Activated CD4-positive, alpha-beta T cell treated with anti-CD3 and anti-CD28 coated beads, Interleukin-2, amount 10 ng/mL, durations not matched to agents 24 days and 14 days (primary cell): ENCODE measurements at places on chromosomes 5 and 9.

DNA sequence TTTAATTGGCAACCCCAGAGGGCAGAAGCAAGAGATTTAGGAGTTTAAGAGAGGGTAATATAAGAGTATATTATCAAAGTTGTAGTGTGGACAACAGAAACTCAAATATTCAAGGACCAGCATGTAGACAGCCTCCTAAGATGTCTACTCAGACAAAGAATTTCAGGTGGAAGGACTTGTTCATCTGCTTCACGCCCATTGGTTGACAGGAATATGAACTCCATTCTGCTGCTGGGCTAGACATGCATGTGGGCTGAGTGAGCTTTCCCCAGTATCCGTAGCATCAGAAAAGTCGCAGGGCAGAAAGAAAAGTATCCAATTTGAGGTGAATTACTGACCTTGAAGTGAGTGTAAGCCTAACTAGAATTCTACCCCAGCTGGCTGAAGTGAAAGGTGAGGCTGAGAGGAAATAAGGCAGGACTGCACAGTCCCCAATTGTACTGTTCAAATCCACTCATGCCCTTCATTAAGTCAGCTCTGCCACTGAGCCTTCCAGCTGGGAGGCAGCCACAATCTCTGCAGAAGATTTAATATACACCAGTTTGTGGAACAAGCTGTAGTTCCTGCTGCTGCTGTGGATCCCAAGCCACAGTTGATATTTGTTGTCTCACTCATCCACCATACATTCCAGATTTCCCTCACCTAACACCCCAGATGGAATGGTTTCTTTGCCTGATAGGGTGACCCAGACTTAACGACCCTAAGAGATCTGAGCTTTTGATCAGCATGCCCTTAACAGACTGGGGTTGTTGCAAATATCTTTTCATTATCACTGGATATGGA, 41.2 kb downstream of the PDCD1LG2 start:
- H3K36me3 ChIP-seq: peaks cover 48% of the 10 kb centered on the region
- no peak overlapping the region for H3K4me3 ChIP-seq
- H3K4me1 ChIP-seq: peaks cover 9% of the 10 kb centered on the region
- DNase-seq: no peak
- no peak overlapping the region for H3K27ac ChIP-seq

DNA sequence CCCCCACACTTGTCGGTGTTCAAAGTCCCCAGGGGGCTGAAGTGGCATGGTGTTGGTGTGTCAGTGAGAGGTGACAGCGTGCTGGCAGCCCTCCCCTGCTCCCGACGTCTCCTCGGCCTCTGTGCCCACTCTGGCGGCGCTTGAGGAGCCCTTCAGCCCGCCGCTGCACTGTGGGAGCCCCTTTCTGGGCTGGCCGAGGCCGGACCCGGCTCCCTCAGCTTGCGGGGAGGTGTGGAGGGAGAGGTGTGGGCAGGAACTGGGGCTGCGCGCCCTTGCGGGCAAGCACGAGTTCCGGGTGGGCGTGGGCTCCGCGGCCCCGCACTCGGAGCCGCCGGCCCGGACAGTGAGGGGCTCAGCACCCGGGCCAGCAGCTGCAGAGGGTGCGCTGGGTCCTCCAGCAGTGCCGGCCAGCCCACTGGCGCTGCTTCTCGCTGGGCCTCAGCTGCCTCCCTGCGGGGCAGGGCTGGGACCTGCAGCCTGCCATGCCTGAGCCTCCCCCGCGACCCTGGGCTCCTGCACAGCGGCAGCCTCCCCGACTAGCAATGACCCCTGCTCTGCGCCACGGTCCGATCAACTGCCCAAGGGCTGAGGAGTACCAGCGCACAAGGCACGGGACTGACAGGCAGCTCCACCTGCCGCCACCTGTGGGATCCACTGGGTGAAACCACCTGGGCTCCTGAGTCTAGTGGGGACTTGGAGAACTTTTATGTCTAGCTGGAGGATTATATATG, 224.1 kb upstream of the RIOK2 start:
- no peak overlapping the region for H3K4me3 ChIP-seq
- H3K36me3 ChIP-seq: no peaks in the 10 kb centered on the region
- no peak overlapping the region for H3K27ac ChIP-seq
- no peaks in the 10 kb centered on the region for H3K27me3 ChIP-seq
- no peaks in the 10 kb centered on the region for H3K4me1 ChIP-seq

DNA sequence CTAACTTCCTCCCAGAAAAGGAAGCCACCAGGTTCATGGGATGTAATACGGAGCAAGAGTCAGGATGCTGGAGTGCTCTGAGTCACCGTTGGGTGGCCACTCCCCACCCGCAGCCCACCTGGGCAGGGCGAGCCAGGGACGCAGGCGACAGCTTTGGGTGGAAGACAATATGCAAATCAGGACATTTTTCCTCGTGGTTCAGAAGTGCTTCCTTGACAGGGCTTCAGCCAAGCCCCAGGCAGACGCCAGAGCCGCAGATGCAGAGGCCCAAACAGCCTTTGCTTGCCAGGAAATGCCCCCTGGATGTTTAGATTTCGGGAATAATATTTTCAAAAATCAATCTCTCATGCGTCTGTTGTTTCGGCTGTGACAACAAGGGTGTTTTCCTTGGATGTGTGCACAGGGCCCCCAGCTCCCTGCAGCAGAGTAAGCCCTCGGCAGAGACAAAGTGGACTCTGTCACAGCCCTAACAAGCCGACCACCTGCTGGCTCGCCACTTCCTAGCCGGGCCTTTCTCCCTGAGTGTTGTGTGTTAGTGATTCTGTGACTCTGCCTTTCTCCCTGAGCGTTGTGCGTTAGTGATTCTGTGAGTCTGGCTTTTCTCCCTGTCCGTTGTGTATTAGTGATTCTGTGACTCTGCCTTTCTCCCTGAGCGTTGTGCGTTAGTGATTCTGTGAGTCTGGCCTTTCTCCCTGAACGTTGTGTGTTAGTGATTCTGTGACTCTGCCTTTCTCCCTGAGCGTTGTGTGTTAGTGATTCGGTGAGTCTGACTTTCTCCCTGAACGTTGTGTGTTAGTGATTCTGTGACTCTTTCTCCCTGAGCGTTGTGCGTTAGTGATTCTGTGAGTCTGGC, 11.8 kb upstream of the SLC9A3 start:
- H3K27ac ChIP-seq: no peak overlapping the region
- H3K4me1 ChIP-seq: no peaks in the 10 kb centered on the region
- no peaks in the 10 kb centered on the region for H3K36me3 ChIP-seq
- no peak overlapping the region for H3K4me3 ChIP-seq

- H3K27me3 ChIP-seq: no peaks in the 10 kb centered on the region
- no peak overlapping the region for H3K27ac ChIP-seq
Measured at GRCh38 chr5:111935009-111935408, 178.0 kb upstream of the NREP start.

GRCh38 chr5:26945901-26946300, 92.5 kb downstream of the CDH9 start:
- H3K27ac ChIP-seq: no peak overlapping the region
- H3K4me1 ChIP-seq: no peaks in the 10 kb centered on the region
- H3K27me3 ChIP-seq: no peaks in the 10 kb centered on the region
- no peak for DNase-seq

DNA sequence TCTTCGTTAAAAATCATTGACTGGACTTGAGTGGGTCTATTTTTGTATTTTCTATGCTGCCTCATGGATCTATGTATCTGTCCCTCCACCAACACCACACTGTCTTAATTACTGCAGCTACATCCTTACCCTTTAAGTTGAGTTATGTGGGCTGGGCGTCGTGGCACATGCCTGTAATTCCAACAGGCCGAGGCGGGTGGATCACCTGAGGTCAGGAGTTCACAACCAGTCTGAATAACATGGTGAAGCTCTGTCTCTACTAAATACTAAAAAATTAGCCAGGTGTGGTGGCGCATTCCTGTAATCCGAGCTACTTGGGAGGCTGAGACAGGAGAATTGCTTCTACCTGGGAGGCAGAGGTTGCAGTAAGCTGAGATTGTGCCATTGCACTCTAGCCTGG, 48.2 kb downstream of the XRCC4 start:
- H3K4me3 ChIP-seq: no peak overlapping the region
- peaks cover 2% of the 10 kb centered on the region for H3K36me3 ChIP-seq
- no peak overlapping the region for H3K27ac ChIP-seq
- DNase-seq: no peak
- H3K4me1 ChIP-seq: no peaks in the 10 kb centered on the region

DNA sequence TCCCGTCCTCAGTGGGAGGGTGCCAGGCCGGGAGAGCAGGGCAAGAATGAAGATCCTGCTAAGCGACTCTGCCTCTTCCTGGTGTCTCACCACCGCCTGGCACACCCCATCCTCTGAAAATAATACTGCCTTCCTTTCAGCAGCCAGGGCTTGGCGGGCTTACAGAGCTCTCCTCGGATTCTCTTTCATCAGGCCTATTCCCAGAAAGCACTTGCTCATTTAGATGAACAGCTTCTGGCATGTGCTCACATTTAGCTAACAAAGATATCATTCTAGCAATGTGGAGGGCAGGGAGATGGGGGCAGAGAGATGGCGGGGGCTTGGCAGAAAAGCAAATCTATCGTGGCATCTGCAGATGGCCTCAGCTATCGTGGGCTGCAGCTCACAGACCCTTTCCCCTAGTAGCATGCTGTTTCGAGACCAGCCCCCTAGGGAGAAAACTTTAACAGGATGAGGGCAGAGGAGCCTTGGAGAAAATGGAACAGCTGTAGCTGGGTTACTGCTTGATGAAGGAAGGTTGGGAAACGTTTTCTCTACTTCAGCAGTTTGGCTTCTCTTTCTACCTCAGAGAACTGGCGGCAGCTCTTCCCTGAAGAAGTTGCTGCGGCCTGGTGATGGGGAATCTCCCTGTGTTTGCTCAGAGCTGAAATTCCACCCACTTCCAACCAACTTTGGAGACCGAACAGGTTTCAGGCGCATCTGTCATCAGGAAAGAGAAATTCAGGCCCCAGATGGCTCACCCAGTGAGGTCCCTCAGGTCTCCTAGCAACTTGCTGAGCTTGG, 102.1 kb downstream of the TMEM174 start:
- no peak overlapping the region for H3K4me3 ChIP-seq
- H3K27me3 ChIP-seq: peaks cover 20% of the 10 kb centered on the region
- H3K36me3 ChIP-seq: no peaks in the 10 kb centered on the region
- no peak overlapping the region for H3K27ac ChIP-seq
- no peaks in the 10 kb centered on the region for H3K4me1 ChIP-seq
- DNase-seq: no peak

GRCh38 chr5:120808135-120808534, 344.0 kb downstream of the PRR16 start:
- no peaks in the 10 kb centered on the region for H3K4me1 ChIP-seq
- no peak overlapping the region for H3K4me3 ChIP-seq

GRCh38 chr5:97085459-97086181, 56.8 kb downstream of the LIX1 start:
- H3K27me3 ChIP-seq: peaks cover 34% of the 10 kb centered on the region
- H3K36me3 ChIP-seq: no peaks in the 10 kb centered on the region
- no peak for DNase-seq
- no peak overlapping the region for H3K4me3 ChIP-seq
- peaks cover 11% of the 10 kb centered on the region for H3K4me1 ChIP-seq

GRCh38 chr9:96061293-96061987, 185.9 kb downstream of the ERCC6L2 start:
- no peak overlapping the region for H3K4me3 ChIP-seq
- peak; percentile 82 for DNase-seq
- no peaks in the 10 kb centered on the region for H3K27me3 ChIP-seq
- H3K36me3 ChIP-seq: no peaks in the 10 kb centered on the region

GRCh38 chr9:4875559-4875958, 82.8 kb downstream of the RCL1 start:
- DNase-seq: no peak
- H3K36me3 ChIP-seq: peaks cover 9% of the 10 kb centered on the region
- no peak overlapping the region for H3K27ac ChIP-seq
- H3K4me1 ChIP-seq: peaks cover 8% of the 10 kb centered on the region
- no peaks in the 10 kb centered on the region for H3K27me3 ChIP-seq
- no peak overlapping the region for H3K4me3 ChIP-seq

DNA sequence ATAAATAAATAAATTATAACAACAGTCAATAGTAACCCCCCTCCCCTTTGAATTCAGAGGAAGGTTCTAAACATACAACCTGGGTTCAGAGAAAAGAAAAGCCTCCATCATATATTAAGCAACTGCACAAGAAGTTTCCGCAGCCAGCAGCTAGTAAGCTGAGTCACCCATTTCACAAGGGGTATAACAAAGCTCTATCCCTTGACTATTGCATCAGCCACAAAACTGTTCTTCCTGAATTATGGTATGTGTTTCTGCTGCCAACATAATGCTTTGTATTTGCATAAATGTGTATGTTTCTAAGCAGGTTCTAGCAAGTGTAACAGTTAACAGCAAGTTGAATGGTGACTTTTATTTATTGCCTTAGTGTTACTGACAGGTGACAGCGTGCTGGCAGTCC, 6.8 kb upstream of the CEP120 start:
- no peak overlapping the region for H3K4me3 ChIP-seq
- peaks cover 7% of the 10 kb centered on the region for H3K4me1 ChIP-seq
- no peak for DNase-seq
- H3K27me3 ChIP-seq: no peaks in the 10 kb centered on the region

DNA sequence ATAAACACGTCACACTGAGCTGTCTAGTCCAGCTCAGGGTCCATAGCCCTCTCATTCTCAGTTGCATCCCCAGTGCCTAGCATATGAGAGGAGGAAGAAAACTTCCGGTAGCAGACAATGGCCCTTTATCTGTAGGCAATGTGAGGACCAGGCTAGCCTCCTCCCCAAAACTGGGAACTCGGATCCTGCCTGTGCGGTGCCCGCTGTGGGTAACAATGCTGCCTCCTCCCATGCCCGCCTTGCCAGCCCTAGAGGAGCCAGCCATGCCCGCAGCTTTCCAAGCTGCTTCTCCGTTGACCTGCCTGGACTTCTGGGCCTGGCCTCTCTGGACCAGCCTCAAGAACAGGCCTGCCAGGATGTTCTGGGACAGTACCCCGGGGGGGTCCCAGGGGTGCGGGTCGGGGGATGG, 74.6 kb upstream of the ORM1 start:
- no peaks in the 10 kb centered on the region for H3K36me3 ChIP-seq
- no peak overlapping the region for H3K4me3 ChIP-seq
- H3K27ac ChIP-seq: no peak overlapping the region
- H3K27me3 ChIP-seq: no peaks in the 10 kb centered on the region

- H3K27me3 ChIP-seq: no peaks in the 10 kb centered on the region
- H3K4me1 ChIP-seq: no peaks in the 10 kb centered on the region
- no peak overlapping the region for H3K4me3 ChIP-seq
- no peaks in the 10 kb centered on the region for H3K36me3 ChIP-seq
- H3K27ac ChIP-seq: no peak overlapping the region
Measured at GRCh38 chr5:122435234-122435633, 123.2 kb downstream of the SNCAIP start.

DNA sequence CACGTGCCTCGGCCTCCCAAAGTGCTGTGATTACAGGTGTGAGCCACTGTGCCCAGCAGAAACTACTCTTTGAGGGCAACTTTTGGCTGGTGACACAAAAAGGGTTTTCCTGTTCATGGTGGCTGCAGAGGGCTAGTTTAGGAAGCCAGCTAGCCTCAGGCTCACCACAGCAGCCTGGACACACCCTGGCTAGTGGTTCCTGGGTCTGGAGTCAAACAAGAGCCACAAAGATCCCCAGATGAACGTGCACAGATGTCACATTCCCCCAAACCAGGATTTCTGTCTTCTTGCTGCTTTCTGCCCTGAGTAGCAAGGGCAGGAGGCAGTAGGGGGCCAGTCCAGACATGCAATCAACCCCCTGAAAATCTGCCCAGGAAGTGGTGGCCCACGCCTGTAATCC, 6.8 kb downstream of the HBEGF start:
- no peak overlapping the region for H3K27ac ChIP-seq
- peaks cover 65% of the 10 kb centered on the region for H3K4me1 ChIP-seq
- DNase-seq: no peak

- H3K4me3 ChIP-seq: no peak overlapping the region
- H3K4me1 ChIP-seq: no peaks in the 10 kb centered on the region
- H3K27me3 ChIP-seq: no peaks in the 10 kb centered on the region
- DNase-seq: no peak
- H3K27ac ChIP-seq: no peak overlapping the region
Measured at GRCh38 chr5:68074633-68075032, 140.9 kb upstream of the PIK3R1 start.
